HT-29 (cell line): ENCODE measurements at places on chromosomes 6 and 20.

DNA sequence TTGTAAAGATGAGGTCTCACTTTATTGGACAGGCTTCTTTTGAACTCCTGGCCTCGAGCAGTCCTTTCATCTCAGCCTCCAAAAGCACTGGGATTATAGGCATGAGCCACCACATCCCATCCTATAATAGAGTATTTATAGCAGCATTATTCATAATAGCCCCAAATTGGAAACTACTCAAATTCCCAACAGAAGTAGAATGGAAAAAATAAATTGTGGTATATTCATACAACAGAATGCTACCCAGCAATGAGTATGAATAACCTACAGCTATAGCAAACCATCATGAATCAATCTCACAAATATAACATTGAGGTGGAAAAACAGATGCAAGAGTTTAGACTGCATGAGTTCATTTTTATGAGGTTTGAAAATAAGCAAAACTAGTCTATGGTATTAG, 84.8 kb upstream of the BTBD3 start:
- DNase-seq: no peak

DNA sequence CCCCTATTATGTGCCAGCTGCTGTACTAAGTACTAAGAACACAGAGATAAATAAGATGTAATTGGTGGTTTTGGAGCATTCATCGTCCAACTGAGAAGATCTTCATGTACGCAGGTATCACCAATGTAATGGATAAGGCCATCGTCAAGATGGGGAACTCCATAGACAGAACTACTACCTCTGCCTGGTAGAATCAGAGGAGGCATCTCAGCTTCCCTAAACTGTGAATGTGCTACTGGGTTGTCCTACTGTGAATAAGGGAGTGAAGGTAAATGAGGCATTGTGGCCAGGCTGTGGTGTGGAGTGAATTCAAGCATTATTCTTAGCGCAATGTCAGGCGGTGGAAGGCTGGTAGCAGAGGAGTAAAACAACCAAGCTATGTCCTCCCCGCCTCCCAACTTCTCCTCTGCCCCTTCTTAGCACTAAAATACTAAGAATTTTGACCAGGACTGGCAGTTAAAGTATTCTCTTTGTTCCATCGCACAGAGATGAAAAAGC, 68.2 kb downstream of the TBC1D7 start:
- no peak for DNase-seq

DNA sequence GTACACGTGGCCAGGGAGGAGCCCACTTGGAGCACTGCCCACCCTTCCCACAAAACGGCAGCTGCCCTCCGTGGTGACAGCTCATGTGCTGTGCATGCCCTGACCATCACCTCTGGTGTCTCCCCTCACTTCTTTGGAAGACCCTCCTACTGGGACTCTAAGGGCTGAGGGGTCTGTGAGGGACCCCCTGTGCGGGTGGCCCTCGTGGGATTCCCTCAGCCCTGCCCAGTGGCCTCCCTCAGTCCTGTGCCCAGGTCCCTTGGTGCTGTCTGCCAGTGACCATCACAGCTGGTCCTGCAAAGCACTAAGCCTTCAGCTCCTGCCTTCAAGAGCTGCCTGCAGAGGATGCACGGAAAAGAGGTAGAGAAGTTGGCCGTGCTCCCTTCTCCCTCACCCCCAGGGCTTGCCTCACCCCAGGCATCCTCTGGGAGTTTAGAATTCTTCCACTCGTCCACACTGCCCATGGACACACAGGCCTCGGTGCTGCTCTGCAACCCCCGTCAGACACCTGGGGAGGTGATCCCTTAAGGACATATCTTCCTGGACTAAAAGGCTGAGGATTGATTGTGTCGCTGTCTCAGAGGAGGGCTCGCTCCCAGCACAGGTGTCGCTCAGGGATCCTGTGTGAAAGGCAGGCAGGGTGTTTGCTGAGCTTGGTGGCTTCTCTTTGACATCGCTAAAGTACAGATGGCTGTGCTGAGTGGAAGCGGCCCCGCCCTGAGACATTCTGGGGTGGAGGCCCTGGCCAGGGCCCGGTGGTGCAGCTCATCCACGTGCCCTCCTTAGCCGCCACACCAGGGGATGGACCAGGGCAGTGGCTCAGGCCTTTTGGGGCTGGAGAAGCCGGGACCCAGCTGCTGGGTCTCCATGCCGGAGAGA, 119.5 kb upstream of the FRMD1 start:
- DNase-seq: no peak

GRCh38 chr6:125968493-125968892, 11.9 kb downstream of the HINT3 start:
- DNase-seq: no peak

- DNase-seq: peak; percentile 47
Observed at GRCh38 chr6:33430991-33431879, 11.4 kb downstream of the SYNGAP1 start.

DNA sequence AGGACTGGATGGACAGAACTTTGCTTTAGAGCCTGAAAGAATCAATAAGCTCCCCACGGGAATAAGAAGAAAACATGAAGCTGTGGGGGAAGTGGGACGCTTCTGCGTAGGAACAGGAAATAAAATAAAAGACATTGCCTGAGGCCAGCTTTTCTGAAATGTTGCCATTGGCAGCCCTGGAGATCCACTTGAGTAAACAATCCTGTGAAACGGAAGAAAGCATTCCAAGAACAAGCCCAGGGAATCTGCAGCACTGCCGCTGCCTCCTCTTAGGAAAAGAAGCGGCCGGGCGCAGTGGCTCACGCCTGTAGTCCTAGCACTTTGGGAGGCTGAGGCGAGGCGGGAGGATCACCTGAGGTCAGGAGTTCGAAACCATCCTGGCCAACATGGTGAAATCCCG, 182.3 kb upstream of the RALGAPA2 start:
- no peak for DNase-seq

GRCh38 chr20:36848677-36849076, 27.3 kb upstream of the TLDC2 start:
- no peak for DNase-seq

- DNase-seq: peak; percentile 27
Observed at GRCh38 chr6:168032005-168032760, 34.7 kb downstream of the KIF25 start.

GRCh38 chr6:109508166-109508860, 25.3 kb upstream of the ZBTB24 start:
- DNase-seq: no peak

- DNase-seq: no peak
Observed at GRCh38 chr20:21124190-21124589, 1.7 kb upstream of the KIZ start.

DNA sequence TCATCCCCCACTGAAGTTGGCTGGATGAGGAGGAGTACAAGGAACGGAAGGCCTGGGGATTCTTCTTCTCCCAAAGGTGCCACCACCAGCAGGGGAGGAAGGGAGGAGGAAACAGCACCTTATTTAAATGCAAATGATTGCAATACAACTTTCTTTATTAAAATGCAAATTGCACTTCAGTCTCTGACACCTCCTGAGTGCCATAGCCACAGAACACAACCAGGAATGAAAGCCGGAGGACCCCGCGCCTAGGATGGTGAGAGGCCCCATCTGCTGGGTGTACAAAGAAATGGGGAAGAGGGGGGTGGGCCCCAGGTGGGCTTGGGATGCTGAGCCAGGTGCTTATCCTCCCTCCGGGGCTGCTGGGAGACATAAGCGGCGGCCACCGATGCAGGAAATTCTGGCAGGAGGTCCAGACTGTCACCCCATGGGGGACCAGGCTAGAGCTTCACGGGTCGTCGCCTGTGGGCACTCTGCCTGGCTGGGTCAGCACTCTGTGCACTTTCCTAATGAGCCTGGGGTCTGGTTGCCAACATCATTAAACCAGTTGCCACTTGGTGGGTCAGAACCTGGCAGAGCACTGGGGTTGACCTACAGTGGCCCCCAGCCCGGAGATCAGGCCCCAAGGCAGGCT, 154.2 kb upstream of the MLN start:
- DNase-seq: no peak

DNA sequence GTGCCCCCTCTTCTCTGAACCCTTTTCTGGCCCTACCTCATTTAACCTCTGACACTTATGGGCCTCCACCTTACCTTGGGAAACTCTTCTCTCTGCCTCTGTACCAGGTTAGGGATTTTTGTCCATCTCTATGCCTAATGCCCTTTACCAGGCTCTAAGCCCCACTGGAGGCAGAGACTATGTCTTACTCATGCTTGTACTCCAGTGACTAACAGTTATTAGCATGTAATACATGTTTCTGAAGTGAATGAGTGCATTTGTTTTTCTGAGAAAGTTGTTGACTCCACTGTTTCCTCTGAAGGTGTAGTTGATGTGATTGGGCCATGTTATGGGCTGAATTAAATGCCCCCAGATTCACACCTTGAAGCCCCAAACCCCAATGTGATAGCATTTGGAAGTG, 234.3 kb downstream of the PACRG start:
- DNase-seq: no peak

GRCh38 chr6:86707545-86708120, 229.7 kb upstream of the HTR1E start:
- DNase-seq: no peak

DNA sequence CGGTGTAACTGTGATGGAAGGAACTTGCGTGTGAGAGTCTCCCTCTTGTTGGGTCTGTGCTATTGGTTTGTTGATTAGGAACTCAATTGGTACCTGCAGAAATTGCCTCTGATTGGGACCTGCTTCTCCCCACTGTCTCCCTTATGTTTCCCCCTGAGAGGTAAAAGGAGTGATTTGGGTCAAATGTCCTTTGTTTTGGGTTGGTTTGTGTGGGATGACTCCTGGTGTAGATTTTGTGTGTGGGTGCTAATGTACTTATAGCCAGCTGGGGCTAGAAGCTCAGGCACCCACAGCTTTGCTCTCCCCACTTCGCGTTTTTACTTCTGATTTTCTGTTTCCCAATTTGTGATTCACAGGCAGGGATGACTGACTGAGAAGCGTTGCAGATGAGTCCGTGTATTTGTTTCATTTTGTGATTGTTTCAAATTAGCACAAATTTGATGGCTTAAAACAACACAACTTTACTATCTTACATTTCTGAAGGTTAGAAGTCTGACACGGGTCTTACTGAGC, 79.1 kb downstream of the UTRN start:
- no peak for DNase-seq

GRCh38 chr6:88611721-88612120, 351.7 kb downstream of the RNGTT start:
- no peak for DNase-seq

- DNase-seq: no peak
Observed at GRCh38 chr20:60816901-60817300, 435.2 kb upstream of the CDH4 start.
